Upper lobe of left lung (tissue), 6 donors: ENCODE measurements at places on chromosomes 2 and 18. TPM values are rescaled to one million over a fixed set of nuclear protein-coding genes. Genes with fewer than 3 reads are reported as not detected.

The REV1 gene
- 66.6 TPM for total RNA-seq

DNA sequence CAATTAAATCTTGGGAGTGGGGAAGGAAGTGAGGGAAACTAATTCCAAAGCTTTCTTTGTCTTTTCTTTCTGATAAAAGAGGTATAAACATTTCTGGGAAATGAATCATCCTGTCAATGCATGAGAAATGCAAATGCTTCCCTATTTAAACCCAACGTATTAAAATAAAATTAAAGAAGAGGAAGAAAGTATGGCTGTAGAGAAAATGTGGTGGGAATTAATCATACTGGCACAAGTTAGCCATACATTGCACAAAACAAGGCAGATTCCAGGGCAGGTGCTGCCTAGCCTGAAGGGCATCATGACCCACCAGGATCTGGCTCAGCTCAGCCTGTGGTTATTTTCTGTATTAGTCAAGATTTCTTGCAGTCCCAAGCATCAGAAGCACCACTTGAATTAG lies 338.0 kb downstream of the NYAP2 start:
- no peaks in the 10 kb centered on the region for H3K4me1 ChIP-seq
- no peak overlapping the region for H3K27ac ChIP-seq
- H3K4me3 ChIP-seq = no peak overlapping the region
- no peaks in the 10 kb centered on the region for H3K36me3 ChIP-seq
- DNase-seq = no peak

GRCh38 chr2:62920070-62920469 lies 130.6 kb upstream of the OTX1 start:
- H3K36me3 ChIP-seq = no peaks in the 10 kb centered on the region
- H3K27ac ChIP-seq = no peak overlapping the region
- no peaks in the 10 kb centered on the region for H3K4me1 ChIP-seq
- no peak overlapping the region for H3K4me3 ChIP-seq

DNA sequence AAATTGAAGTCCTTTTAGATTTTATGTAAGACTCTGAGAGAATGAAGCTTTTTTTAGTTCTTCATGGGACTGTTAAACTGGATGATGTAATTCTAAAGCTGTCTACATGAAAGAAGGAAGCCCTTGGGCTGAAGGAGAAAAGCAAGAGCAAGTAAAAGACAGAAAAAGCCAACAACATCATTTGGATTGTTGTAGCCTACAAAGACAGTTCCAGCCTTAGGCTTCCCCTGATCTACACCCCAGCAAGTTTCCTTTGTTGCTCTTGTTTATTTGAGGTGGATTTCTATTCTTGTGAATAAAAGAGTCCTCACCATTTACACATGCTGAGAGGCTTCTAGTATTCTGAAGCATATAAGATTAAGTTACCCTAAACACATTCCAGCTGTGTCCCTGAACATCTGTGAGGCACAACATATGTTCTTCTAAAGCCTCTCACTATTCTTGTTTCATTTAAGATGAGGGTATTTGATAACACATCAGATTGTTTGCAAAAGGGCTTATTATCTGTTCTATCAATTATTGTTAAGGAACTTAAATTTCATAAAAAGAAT lies 377.8 kb downstream of the LNPK start:
- H3K4me1 ChIP-seq = no peaks in the 10 kb centered on the region
- H3K27ac ChIP-seq = no peak overlapping the region
- no peaks in the 10 kb centered on the region for H3K36me3 ChIP-seq
- no peak for DNase-seq

DNA sequence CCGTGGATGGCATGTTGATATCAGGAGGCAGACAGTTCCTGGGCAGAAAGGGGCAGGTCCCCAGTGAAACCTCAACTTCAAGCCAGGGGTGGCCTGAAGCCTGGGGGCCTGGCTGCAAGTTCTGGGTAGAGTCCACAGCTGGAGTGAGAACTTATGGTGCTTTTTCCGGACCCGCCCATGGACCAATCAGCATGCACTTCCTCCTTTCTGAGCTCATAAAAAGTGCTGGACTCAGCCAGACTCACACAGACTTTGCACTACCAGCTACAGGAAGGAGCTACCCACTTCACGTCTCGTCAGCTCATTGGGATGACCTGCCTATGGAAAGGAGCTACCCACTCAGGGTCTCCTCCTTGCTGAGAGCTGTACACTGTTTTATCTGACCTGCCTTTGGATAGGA lies 183.1 kb upstream of the MC4R start:
- no peak overlapping the region for H3K27ac ChIP-seq
- H3K4me3 ChIP-seq = no peak overlapping the region
- no peaks in the 10 kb centered on the region for H3K36me3 ChIP-seq

GRCh38 chr2:167844714-167845530 lies 402.5 kb downstream of the STK39 start:
- no peaks in the 10 kb centered on the region for H3K4me1 ChIP-seq
- no peak overlapping the region for H3K27ac ChIP-seq
- H3K4me3 ChIP-seq = no peak overlapping the region
- no peaks in the 10 kb centered on the region for H3K27me3 ChIP-seq
- no peak for DNase-seq

The PCARE gene
- total RNA-seq = not detected

The GKN2 gene
- 83.7 TPM for total RNA-seq

The CDK15 gene
- total RNA-seq = 1.5 TPM

The TRABD2A gene
- total RNA-seq = 5.7 TPM

DNA sequence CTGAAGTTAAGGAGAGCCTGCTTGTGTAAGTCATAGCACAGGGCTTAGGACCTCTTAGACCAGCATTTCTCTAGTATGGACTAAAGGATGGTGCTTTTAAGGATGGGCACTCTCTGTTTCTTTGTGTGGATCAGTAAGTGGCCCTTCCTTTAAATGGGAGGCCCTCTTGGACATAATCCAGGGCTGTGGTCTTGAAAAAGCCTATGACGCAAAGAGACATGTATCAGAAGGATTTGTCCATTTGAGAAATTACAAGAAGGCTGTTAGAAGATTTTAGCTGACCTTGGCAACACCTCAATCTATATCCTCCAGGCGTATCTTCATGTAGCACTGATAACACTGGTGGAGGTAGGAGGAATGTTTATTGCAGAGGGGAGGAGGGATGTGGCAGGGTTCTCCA lies 79.2 kb downstream of the PRPF40A start:
- no peak overlapping the region for H3K27ac ChIP-seq
- H3K4me1 ChIP-seq = no peaks in the 10 kb centered on the region
- no peak for DNase-seq
- peaks cover 70% of the 10 kb centered on the region for H3K36me3 ChIP-seq
- no peak overlapping the region for H3K4me3 ChIP-seq
- no peaks in the 10 kb centered on the region for H3K27me3 ChIP-seq

DNA sequence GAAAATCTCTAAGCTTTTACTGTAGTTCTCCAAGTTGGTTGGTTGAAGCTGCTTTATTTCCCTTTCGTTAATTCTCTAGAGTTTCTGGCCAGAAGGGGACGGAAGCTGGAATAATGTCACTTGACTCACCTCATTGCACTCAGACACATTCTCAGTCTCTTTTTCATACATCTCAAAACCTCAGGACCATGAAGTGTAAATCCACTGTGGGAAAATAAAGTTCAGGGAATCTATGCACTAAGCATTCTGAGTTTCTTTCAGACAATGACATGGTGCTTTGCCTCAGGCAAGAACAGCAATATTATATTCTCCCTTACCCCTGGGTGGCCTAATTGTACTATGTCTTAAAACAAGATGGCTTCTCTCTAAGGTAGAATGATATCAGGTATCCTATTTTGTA lies 167.8 kb downstream of the PRPF40A start:
- H3K27me3 ChIP-seq = no peaks in the 10 kb centered on the region
- H3K4me3 ChIP-seq = no peak overlapping the region
- H3K36me3 ChIP-seq = no peaks in the 10 kb centered on the region
- H3K4me1 ChIP-seq = no peaks in the 10 kb centered on the region
- DNase-seq = no peak

The FAM237A gene
- total RNA-seq = not detected

The TUBB8B gene
- total RNA-seq = 0.34 TPM

GRCh38 chr2:206472094-206472493 lies 28.8 kb downstream of the ADAM23 start:
- no peaks in the 10 kb centered on the region for H3K27me3 ChIP-seq
- DNase-seq = no peak
- H3K27ac ChIP-seq = no peak overlapping the region
- H3K4me3 ChIP-seq = no peak overlapping the region
- H3K36me3 ChIP-seq = no peaks in the 10 kb centered on the region

GRCh38 chr2:144376926-144377325 lies 143.0 kb downstream of the ZEB2 start:
- H3K4me3 ChIP-seq = no peak overlapping the region
- no peak for DNase-seq
- no peaks in the 10 kb centered on the region for H3K27me3 ChIP-seq
- no peak overlapping the region for H3K27ac ChIP-seq

- no peak overlapping the region for H3K4me3 ChIP-seq
- no peaks in the 10 kb centered on the region for H3K36me3 ChIP-seq
- H3K4me1 ChIP-seq = no peaks in the 10 kb centered on the region
Observed at GRCh38 chr2:95231723-95232122, 24.4 kb downstream of the ZNF892 start.

The POU3F3 gene
- not detected for total RNA-seq

- H3K4me1 ChIP-seq = peaks cover 15% of the 10 kb centered on the region
- H3K27me3 ChIP-seq = no peaks in the 10 kb centered on the region
- no peak overlapping the region for H3K27ac ChIP-seq
Observed at GRCh38 chr2:229445019-229445418, 173.9 kb upstream of the PID1 start.

- H3K4me1 ChIP-seq = no peaks in the 10 kb centered on the region
- no peak overlapping the region for H3K4me3 ChIP-seq
- no peaks in the 10 kb centered on the region for H3K27me3 ChIP-seq
- peak overlapping the region; percentile 24 for H3K27ac ChIP-seq
- no peak for DNase-seq
Observed at GRCh38 chr2:69154106-69154505, 141.1 kb downstream of the ANTXR1 start.

DNA sequence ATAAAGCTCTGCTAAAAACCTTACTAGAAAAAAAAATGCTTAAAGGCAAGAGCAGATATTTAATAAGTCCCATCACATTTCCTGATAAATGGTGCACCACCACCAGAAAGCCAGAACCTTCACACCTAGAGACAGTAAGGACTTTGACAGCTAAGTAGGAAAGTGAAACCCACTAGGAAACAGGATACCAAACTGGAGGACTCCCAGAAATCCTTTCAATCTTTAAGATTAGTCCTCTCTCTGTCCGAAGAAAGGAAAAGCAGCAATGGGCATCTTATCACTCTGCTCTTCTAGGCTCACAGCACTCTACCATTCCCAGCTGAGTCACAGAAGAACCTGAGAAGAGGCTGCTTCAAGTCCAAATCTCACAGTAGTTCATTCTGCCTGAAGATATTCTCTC lies 3.7 kb downstream of the DYM start:
- no peak for DNase-seq
- peaks cover 14% of the 10 kb centered on the region for H3K4me1 ChIP-seq
- no peaks in the 10 kb centered on the region for H3K36me3 ChIP-seq
- no peaks in the 10 kb centered on the region for H3K27me3 ChIP-seq
- H3K4me3 ChIP-seq = no peak overlapping the region
- no peak overlapping the region for H3K27ac ChIP-seq

DNA sequence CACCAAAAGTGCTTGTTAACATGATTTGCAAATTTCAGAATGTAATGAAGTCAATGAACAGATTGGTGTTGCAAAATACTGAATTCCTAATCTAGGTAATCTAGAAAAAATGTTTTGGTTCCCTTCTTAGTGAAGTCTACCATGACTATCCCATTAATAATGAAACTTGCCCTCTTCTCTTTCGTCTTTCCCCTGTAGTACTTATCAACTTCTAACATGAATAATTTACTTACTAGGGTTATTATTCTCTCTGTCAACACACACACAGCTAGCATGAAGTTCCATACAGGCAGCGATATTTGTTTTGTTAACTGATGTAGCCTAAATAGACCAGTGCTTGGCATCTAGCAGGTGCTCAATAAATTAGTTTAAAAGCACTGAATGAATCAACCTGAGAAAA lies 160.2 kb downstream of the NCK2 start:
- no peak overlapping the region for H3K4me3 ChIP-seq
- H3K4me1 ChIP-seq = no peaks in the 10 kb centered on the region
- no peak overlapping the region for H3K27ac ChIP-seq
- no peaks in the 10 kb centered on the region for H3K36me3 ChIP-seq
- DNase-seq = no peak

- H3K4me3 ChIP-seq = no peak overlapping the region
- no peak overlapping the region for H3K27ac ChIP-seq
- no peaks in the 10 kb centered on the region for H3K4me1 ChIP-seq
- DNase-seq = no peak
- no peaks in the 10 kb centered on the region for H3K36me3 ChIP-seq
Observed at GRCh38 chr2:64932371-64933216, 56.6 kb upstream of the SLC1A4 start.

The SH3BP4 gene
- total RNA-seq = 30.0 TPM

- H3K27ac ChIP-seq = no peak overlapping the region
- no peaks in the 10 kb centered on the region for H3K36me3 ChIP-seq
- H3K4me3 ChIP-seq = no peak overlapping the region
- DNase-seq = no peak
Observed at GRCh38 chr18:38572554-38573111, 1007.0 kb upstream of the CELF4 start.

The GLI2 gene
- 2.1 TPM for total RNA-seq

GRCh38 chr2:16218625-16219024 lies 278.3 kb downstream of the MYCN start:
- H3K4me3 ChIP-seq = no peak overlapping the region
- H3K36me3 ChIP-seq = no peaks in the 10 kb centered on the region
- H3K27ac ChIP-seq = no peak overlapping the region
- no peaks in the 10 kb centered on the region for H3K4me1 ChIP-seq
- peak; percentile 34 for DNase-seq
